LHCN-M2 (cell line): ENCODE measurements at places on chromosomes 12 and 14. TPM values are rescaled to one million over a fixed set of nuclear protein-coding genes. Genes with fewer than 3 reads are reported as not detected.
A peak's percentile ranks its signal among the peaks of the same experiment; 100 is the strongest.

Gene SLC41A2
- 2.2 and 2.4 TPM in 2 replicates for total RNA-seq

Gene CPNE6
- not detected in 2 replicates for total RNA-seq

Gene GLT1D1
- total RNA-seq = not detected in 2 replicates

Gene KLRG1
- 0.19 and 0.52 TPM in 2 replicates for total RNA-seq

Gene KHNYN
- 27.0 and 29.7 TPM in 2 replicates for total RNA-seq

Gene BEGAIN
- total RNA-seq = not detected in 2 replicates

Gene GNB3
- 2.6 and 2.8 TPM in 2 replicates for total RNA-seq

GRCh38 chr12:61308220-61308619, 952.0 kb upstream of the USP15 start:
- DNase-seq = no peak

DNA sequence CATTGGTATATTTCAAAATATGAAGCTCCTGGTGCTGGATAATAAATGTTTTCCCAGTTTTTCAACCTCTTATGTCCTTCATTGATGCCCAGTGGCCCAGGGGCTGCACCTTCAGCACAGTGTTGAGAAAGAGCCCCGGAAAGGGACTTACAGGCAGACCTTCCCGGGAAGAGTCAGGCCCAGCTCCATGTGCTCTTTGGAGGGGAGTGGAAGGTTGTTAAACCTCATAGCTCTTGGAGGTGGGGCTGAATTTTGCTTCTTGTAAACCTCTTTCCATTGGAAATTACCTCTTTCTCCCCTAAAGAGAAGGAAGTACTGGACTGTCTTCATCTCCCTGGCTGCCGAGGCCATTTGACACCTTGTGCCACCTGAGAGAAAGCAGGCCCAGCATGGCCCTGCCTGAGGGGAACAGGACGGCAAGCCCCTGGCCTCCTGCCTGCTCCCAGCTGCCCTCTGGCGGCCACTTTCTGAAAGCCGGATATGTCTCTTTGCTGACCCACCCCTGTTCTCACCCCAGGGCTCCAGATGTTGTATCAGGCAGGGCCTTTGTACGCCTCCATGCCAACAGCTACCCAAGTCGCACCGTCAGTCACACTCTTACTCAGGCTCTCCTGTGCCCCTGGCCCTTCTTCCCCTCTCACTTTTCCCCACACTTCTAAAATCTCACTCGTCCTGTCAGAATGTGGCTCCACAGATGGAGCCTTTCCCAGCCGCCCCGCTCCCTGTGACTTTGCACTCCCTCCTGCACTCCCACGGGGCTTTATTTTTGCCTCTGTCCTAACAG, 43.0 kb downstream of the EVL start:
- peak; percentile 64 for DNase-seq

DNA sequence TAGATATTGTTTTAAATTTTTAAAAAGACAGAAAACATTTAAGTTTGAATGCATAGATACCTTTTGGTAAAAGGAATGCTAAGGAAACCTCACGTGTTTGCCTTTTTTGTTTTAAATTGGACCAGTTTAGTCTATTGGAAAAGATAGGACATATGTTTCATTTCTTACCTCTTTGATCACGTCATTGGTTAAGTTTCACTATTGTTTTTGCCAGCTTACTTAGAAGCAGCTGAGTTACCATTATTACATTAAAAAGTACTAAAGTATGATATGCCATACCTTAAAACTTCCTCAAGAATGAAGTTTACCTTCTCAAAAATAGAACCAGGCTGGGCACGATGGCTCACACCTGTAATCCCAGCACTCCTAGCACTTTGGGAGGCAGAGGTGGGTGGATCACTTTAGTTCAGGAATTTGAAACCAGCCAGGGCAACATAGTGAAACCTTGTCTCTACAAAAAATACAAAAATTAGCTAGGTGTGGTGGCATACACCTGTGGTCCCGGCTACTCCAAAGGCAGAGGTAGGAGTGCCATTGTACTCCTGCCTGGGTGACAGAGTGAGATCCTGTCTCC, 54.4 kb downstream of the SRGAP1 start:
- no peak for DNase-seq

- DNase-seq = no peak
Measured at GRCh38 chr12:38785381-38785780, 120.0 kb downstream of the CPNE8 start.

- peak; percentile 35 for DNase-seq
Measured at GRCh38 chr12:100995201-100995600, 200.6 kb downstream of the ANO4 start.

DNA sequence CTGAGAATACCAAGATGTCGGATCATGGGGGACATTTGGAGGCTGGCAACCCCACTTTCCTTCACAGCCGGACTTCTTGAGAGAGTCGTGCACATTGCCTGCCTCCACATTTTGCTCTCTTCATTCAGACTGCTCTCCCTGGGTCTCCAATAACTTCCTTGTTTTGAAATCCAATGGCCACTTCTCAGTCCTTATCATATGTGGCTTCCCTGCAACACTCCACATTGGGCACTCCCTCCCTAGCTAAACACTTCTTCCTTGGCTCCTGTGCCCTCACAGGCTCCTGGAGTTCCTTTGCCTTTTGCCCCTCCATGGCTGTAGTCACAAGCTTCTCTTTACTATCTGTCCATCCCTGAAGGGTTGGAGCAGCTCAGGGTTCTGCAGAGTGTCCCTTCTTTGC, 30.1 kb downstream of the NPC2 start:
- no peak for DNase-seq

GRCh38 chr14:69878251-69878650, 965 bp upstream of the SMOC1 start:
- DNase-seq = no peak

DNA sequence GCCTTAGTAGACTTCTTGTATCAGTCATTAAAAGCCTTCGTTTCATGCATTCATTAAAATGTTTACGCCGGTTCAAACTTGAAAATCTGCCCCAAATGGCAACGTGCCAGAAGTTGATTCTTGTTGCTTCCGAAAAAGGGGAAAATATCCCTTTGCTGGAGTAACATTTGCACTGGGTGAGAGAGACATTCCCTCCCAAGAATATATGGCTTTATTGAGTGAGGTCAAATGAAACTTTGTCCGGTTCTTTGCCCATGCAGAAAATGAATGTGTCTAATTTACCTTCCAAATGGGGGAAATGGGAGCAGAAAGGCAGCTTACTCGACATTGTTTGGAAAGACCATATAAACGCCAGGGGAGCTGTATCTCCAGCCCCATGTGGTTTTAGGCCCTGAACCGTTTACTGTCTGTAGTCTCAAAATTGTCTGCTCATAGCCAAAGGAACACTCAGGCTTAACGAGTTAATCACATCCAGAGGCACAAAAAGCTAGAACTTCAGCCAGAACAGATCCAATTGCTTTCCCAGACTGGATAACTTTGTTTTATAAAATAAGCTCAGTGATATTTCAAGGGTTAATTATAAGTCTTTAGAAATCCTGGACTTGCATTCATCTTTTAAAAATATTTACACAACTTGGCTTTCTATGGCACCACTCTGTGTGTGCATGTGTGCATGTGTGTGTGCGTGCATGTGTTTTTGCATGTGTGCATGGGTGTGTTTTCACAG, 2.9 kb upstream of the EMP1 start:
- no peak for DNase-seq

DNA sequence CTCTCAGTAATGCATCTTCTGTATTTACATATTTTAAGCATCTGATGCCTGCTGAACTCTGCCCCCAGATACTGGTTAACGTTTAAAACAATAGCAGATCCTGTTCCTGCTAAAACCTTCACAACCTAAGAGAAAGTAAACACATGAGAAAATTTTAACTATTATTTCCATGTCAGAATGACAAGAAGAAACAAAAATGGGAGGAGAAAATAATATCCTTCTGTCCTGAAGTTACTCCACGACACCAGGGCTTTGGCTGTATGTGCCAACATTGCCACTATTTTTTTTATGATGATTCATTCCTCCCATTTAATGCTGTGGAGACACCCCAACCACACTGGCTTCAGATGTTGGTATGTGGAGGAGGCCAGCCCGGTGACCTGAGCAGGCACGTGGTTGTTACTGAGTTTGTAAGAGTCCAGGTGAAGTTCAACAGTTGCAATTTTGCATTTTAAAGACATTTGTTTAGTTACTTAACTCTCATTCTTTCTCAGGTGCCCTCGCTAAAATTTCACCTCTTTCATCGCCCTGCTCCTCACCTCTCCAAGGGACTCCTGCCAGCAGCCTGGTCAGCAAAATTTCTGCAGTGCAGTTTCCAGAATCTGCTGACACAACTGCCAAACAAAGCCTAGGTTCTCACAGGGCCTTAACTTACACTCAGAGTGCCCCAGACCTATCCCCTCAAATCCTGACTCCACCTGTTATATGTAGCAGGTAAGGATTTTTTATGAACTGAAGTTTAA, 65.5 kb upstream of the SLCO1C1 start:
- DNase-seq = peak; percentile 19

DNA sequence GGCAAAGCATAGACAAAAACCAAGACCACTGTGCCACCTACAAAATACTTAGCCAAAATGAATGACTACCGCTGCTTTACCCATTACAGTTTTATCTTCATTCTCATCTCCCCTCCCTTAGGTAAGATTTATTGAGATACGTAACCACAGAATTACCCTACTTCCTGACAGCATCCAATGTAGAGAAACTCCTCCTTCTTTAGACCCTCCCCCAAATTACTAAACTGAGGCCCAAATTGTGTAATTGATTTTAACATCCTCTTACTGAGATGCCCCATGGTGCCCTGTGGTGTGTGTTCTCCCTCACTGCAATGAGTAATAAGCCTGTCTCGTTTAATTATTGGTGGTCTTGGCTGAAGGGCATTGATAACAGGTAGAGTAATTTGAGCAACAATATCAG, 19.1 kb downstream of the VRK1 start:
- DNase-seq = no peak

DNA sequence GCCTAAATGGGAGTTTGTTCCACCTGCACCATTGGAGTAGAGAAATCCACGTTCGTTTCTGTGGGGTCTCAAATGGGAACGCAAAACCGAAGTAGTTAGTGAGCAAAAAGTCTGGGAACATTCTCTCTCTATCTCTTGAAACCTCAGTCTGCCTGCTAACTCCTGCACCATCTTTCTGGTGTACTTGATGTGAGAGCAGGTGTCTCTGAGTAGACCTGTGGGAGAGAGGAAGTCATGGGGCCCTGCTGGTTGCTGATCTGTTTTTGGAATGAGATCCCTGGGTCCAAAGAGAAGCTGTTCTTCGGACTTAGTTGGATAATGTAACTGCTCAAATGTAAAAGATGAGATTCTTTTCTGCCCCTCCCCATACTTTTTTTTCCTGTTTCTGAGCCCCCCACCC, 57.3 kb downstream of the MAX start:
- no peak for DNase-seq

GRCh38 chr12:32515137-32515873, 115.9 kb downstream of the FGD4 start:
- no peak for DNase-seq

DNA sequence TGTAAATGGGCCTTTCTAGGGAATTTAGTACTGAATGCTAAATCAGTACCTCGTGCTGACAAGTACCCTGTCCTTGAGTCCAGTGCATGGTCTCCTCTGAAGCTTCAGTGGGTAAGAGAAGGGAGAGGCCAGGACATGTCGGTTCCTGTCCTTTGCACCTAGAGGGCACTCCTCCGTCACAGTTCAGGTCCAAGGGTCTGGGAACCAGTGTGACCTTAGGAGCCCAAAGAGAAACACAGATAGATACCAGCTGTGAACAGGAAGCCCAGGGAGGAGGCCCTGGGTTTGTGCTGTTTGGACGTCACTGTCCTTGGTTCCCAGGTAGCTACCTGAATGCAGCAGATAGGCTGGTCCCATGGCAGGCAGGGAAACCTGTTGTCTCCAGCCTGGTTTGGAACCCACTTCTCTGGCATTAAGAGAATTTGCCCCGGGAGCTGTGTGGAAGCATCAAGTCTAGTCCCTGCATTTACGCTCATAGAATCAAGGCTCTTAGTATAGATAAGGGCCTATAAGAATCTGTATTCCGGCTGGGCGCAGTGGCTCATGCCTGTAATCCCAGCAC, 3.9 kb upstream of the FGF23 start:
- DNase-seq = no peak

GRCh38 chr14:52003324-52003723, 14.0 kb downstream of the RTRAF start:
- DNase-seq = peak; percentile 29

DNA sequence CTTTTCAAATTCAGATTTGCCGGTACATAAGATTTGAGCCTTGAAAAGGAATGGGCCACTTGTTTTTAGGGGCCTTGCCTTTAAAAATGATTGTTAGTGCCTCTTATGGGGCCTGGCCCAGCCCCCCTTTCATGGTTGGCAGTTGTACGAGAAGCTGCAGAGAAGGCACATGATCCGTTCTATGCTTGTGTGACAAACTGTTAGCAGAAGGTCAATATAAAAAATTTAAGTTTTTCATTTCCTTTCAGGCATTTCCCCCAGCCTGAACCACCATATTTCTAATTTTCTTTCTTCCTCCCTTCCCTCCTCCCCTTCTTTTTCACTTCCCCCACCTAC, 119.1 kb downstream of the PLXNC1 start:
- no peak for DNase-seq

DNA sequence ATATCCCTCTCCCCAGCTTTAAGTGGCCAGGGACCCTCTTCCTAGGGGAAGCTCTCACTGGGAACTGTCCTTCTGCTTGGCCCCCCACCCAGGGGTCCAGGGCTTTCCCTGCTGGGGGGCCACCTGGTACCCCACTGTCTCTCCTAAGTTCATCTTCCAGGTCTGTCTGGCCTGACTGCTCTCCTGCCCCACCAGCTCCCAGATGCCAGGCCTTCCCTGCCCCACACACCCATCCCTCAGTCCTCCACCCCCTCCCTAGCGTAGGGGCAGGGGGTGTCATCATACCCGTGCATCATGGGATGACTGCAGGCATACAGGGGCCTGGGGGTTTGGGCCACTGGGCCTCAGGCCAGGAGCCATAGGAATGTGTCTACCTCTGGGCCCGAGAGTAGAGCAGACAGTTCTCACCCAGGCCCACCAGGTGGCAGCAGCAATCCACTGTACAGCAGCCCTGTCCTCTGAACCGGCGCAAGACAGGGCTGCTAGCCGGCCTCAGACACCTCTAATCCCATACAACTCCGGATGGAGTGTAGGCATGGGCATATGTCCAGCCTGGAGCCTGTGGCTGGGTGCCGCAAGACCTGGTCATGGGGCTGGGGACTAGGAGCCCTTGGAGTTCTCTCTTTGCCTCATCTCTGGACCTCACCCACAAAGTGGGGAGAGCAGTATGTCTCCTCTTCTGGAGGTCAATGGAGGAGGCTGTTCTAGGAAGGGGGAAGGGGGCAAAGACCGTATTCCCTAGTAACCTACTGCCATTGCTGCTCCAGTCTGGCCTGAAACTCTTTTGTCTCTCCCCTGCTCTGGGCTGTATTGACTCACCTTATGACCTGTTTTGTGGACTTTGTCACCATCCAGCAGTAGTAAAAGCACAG, 10.0 kb upstream of the SMARCD1 start:
- peak; percentile 77 for DNase-seq

- peak; percentile 43 for DNase-seq
Measured at GRCh38 chr12:26028953-26029735, 70.7 kb downstream of the RASSF8 start.
